ENCODE measurements at places on chromosomes 12 and 14. TPM values are rescaled to one million over a fixed set of nuclear protein-coding genes. Genes with fewer than 3 reads are reported as not detected.

TBC1D30 gene
- 0.43 TPM for total RNA-seq

CD69 gene
- not detected for total RNA-seq

MSI1 gene
- total RNA-seq, result not detected

CLEC7A gene
- total RNA-seq, result not detected

CIPC gene
- 4.6 TPM for total RNA-seq

TRPV4 gene
- 1.1 TPM for total RNA-seq

MGP gene
- total RNA-seq, result 6.7 TPM

GIT2 gene
- total RNA-seq, result 25.7 TPM

TDRD9 gene
- 1.6 TPM for total RNA-seq

LIN7A gene
- 7.6 TPM for total RNA-seq

TMEM63C gene
- total RNA-seq, result 0.32 TPM

SSTR1 gene
- total RNA-seq, result 0.26 TPM

CACNA2D4 gene
- total RNA-seq, result 0.16 TPM

BCL2L2 gene
- 15.8 TPM for total RNA-seq

ZC2HC1C gene
- total RNA-seq, result 1.5 TPM

FOXA1 gene
- not detected for total RNA-seq

TAMALIN gene
- 19.2 TPM for total RNA-seq

SLC17A8 gene
- 0.16 TPM for total RNA-seq

GDF3 gene
- not detected for total RNA-seq

PLD4 gene
- total RNA-seq, result 0.09 TPM

CLEC12A gene
- total RNA-seq, result not detected

C14orf39 gene
- total RNA-seq, result not detected

GPATCH2L gene
- total RNA-seq, result 64.7 TPM

OR6C2 gene
- not detected for total RNA-seq

PRB4 gene
- total RNA-seq, result not detected

DTX1 gene
- total RNA-seq, result 0.09 TPM

HOTAIR gene
- not detected for total RNA-seq

PUS7L gene
- total RNA-seq, result 18.0 TPM

FAIM2 gene
- total RNA-seq, result 3.3 TPM

OLR1 gene
- not detected for total RNA-seq

ETFRF1 gene
- 21.8 TPM for total RNA-seq

RNASE8 gene
- not detected for total RNA-seq

CCDC177 gene
- total RNA-seq, result 0.09 TPM
